ENCODE measurements at places on chromosomes 3 and 15. TPM values are rescaled to one million over a fixed set of nuclear protein-coding genes. Genes with fewer than 3 reads are reported as not detected.

The STAB1 gene
- total RNA-seq, result 0.05 TPM

The SLC51A gene
- not detected for total RNA-seq

The MUSTN1 gene
- total RNA-seq, result 0.52 TPM

The HTR3E gene
- not detected for total RNA-seq

The UBAP1L gene
- 0.59 TPM for total RNA-seq

The HERC2 gene
- total RNA-seq, result 51.8 TPM

The ZNF80 gene
- total RNA-seq, result not detected

The TMEM39A gene
- 28.4 TPM for total RNA-seq

The TEX9 gene
- 6.1 TPM for total RNA-seq

The GUCA1C gene
- not detected for total RNA-seq

The FAM107A gene
- total RNA-seq, result not detected

The RTP3 gene
- total RNA-seq, result not detected

The COMMD4 gene
- 193 TPM for total RNA-seq

The LMAN1L gene
- not detected for total RNA-seq

The IRAK2 gene
- total RNA-seq, result 23.4 TPM

The DPPA4 gene
- not detected for total RNA-seq

The PIK3CA gene
- total RNA-seq, result 4.5 TPM

The EBLN2 gene
- total RNA-seq, result 0.53 TPM

The NANOGP8 gene
- total RNA-seq, result not detected

The FBXL2 gene
- total RNA-seq, result 6.0 TPM

The LNP1 gene
- total RNA-seq, result 0.85 TPM

The ARPIN gene
- 12.4 TPM for total RNA-seq

The OSBPL10 gene
- total RNA-seq, result 18.5 TPM

The MEGF11 gene
- total RNA-seq, result 0.66 TPM

The ACP3 gene
- not detected for total RNA-seq

The ELP6 gene
- total RNA-seq, result 26.7 TPM

The CKMT1A gene
- 3.3 TPM for total RNA-seq

The CNTN4 gene
- not detected for total RNA-seq

The MUC13 gene
- total RNA-seq, result 6.9 TPM

The GXYLT2 gene
- total RNA-seq, result 1.9 TPM

The NTRK3 gene
- 22.2 TPM for total RNA-seq

The NPAP1 gene
- total RNA-seq, result not detected

The NFKBIZ gene
- 7.8 TPM for total RNA-seq

The NEK4 gene
- 14.1 TPM for total RNA-seq

The IGDCC3 gene
- total RNA-seq, result 0.09 TPM

Data from A549 treated with CpdA at 1 μM for 4 hours (cell line).